ENCODE measurements at places on chromosomes 4 and X.

- DNase-seq: no peak
Observed at GRCh38 chrX:7233580-7234406, 85.8 kb upstream of the PUDP start.

GRCh38 chr4:59348949-59349348 is 1851.2 kb upstream of the ADGRL3 start:
- DNase-seq: no peak

DNA sequence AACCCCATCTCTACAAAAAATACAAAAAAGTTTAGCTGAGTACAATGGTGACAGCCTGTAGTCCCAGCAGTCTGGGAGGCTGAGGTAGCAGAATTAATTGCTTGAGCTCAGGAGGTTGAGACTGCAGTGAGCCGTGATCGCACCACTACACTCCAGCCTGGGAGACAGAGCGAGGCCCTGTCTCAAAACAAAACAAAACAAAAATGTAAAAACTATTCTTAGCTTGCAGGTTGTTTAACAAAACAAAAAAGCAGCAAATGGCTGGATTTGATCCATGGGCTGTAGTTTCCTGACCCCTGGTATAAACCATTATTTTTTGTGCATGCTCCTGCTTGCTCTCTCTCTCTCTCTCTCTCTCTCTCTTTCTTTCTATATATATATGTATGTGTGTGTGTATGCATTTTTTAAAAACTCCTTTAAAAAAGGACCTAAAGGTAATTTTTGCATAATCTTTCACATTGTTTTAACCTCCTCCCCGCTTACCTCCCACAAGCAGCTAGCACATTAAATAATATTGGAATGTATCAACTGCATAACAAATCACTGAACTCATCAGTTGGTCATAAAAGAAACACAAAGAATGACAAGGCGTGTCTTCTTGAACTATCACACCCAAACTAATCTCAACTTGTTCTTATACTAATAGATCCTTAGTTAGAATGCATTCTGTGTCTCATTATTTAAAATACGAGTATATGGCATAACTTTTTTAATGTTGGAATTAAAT is 4.8 kb downstream of the AREG start:
- no peak for DNase-seq

DNA sequence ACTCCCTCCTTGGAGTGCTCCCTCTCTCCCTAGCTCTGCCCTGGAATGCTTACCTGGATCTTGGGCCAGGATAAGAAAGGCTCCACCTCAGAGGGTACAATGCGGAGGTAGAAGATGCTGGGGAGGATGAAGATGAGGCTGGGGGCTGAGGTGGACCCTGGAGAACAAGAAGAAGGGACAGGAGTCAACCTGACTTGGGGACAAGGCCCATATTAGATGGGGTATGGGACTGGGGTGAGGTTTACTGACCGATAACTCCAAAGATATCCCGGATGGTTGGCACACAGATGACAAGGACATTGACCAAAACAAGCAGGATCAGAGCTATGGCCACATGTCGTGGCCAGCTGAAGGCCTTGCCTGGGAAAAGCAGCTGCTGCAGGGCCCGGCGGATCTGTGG is 10.6 kb downstream of the SLC38A5 start:
- no peak for DNase-seq

DNA sequence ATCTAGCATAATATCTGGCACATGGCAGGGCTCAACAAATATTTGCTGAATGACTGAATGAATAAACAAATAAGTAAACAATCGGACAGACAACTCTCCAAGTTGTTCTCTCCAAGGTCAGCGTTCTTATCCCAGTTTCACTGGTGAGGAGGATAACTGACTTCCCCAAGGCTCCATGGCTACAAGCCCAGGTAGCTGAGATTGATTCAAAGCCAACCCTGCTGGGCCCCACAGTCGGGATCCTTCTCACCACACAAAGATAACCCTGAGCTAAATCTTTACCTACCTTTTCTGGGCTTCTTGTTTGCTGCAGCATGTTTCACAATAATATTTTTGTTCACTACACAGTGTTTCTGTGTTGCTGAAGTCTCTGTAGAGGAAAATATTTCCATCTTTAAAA is 54.9 kb downstream of the USP46 start:
- DNase-seq: no peak

- DNase-seq: no peak
Observed at GRCh38 chr4:132180020-132180427, 969.1 kb upstream of the PCDH10 start.

- no peak for DNase-seq
Observed at GRCh38 chr4:179664430-179665027, 2222.3 kb upstream of the AGA start.

GRCh38 chr4:7714176-7714575 is 225.5 kb downstream of the AFAP1 start:
- no peak for DNase-seq

DNA sequence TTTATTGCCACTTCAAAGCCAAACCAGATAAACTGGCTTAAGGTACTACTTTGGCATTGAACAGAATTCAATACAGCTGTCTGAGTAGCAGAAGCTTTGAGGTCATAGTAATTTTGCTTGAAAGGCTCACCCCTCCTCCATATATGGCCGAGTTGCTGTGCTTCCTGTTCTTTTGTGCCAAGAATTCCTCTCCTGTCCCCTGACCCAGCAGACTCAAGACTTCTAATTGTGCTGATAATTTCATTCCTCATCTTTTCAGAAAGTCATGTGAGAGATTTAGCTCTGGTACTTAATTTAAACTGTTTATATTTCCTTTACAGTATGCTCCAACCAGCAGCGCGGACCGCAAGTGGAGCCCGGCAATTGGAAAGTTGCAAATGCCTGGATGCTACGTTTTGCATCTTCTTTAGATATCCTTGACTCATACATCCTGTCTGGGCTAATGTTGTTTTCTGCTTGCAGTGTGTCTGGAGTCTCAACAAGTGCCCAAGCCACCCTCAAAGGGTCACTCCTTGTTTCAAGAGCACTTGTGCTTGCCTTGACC is 373.4 kb downstream of the PDGFC start:
- no peak for DNase-seq

DNA sequence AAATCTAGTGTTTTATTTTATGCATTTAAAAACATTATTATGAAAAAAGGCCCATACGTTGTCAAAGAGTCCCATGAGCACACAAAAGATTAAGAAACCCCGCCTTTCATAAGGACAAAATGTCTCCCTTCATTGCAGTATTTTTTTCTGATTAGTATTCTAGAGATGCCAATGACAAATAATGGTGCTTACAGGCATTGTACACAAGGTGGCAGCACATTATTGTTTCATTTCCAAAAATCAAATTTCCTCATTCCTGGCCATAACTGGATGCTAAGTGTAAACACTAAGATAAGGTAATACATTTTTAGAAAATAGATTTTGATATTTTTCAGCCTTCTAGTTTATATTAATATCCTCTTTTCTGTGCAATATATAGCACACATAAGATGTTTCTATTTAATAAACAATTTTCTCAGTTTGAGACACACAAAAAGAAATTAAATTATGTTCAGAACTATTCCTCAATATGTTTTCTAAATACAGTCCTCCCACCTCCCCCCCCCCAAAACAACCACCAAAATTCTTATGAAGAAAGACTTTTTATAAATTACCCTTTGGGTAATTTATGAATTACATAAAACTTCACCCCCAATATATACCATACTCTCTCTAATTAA is 47.7 kb downstream of the TIGD2 start:
- no peak for DNase-seq

DNA sequence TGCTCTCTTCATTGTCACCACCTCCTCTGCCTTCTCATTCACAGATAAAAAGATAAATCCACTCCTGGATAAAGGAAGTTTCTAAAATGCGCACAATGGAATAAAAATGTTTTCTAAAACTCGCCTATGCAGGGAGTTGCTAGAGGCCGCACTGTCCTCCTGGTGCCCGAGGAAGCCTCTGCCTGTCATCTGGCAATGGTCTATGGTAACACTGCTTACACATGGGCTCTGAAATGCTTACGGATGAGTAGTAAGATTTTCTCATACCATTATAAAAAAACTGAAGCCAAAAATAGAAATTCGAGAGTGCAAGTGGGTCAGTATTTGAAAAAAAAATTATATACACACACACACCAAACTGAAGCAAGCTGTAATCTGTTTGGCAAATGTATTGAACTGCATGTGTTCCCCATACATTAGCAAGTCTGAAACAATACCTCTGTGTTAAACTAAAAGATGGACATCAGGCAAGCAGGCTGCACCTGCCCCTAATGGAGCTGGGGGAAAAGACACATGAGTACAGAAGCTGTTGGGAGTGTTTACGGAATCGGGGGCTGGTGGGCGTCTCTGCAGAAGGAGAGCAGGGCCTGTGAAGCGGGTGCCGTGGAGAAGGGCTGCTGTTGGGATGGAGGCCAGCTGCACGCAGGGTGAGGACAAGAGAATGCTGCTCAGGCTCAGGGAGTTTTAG is 103.3 kb upstream of the FAT1 start:
- no peak for DNase-seq

GRCh38 chr4:138953961-138954371 is 61.6 kb upstream of the NOCT start:
- no peak for DNase-seq

DNA sequence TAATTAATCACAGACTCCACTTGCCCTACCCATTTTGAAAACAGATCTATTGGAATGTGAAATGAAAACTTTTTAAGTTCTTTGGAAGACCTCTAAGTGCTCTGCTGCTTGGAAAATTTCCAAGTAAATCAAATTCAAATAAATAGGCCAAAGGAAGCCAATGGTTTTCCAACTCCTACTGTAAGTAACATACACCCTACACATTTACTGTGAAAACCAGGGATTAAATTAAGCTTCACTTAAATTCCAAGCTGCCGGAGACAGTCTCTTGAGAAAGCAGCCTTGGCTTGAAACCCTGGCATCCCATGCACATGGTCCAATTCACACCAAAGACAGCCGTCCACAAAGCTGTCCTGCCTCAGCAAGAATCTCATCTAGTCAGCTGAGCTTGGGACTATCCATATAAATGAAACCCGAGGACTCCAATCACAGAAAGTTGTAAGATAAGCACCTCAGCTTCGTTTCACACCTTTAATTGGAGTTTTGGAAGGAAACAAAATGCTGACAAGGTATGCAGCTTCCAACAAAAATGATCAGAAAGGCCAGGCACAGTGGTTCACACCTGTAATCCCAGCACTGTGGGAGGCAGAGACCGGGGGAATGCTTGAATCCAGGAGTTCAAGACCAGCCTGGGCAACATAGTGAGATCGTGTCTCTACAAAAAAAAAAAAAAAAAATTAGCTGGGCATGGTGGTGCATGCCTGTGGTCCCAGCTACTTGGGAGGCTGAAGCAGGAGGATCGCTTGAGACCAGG is 88.6 kb downstream of the APBB2 start:
- no peak for DNase-seq

DNA sequence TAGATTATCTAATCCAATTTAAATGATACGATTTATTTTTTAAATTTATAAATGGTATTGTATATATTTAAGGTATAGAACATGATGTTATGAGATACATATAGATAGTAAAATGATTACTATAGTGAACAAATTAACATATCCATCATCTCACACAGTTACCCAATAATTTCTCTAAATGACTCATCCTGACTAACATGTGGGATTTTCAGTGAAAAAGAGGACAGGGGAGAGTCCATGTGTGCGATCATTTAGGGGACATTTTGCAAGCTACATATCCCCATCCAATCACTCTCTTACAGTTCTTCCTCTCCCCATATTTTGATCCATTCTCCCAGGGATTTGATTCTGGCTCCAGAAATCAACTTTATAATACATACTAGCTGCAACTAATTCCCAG is 88.2 kb downstream of the ABCB7 start:
- no peak for DNase-seq

DNA sequence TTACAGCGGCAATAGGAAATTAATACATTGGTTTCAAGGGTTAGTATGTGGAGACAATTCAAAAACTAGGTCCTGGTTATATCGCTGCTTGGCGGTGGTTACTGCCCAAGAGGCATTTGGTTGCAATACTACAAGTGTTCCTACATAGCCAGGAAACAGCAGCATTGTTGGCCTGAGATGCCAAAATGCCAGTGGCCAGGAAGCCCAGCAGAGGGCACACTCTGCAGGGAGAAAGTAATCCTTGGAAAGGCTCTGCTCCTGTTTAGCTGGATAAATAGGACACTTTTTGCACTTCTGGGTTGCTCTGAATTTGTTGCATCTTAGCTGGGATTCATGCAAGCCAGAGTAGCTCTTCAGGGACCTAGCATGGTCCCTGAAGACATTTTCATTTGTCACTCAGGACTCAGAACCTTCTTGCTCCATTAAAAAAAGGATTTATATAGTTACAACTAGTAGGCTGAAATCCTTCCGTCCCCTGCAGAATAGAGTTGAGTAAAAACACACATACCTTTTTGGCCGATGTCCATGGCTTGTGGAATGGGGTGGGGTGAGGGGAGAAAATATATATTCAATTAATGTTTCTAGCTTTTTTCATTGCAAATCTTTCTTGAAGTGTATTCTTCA is 8.1 kb upstream of the GPR119 start:
- no peak for DNase-seq

DNA sequence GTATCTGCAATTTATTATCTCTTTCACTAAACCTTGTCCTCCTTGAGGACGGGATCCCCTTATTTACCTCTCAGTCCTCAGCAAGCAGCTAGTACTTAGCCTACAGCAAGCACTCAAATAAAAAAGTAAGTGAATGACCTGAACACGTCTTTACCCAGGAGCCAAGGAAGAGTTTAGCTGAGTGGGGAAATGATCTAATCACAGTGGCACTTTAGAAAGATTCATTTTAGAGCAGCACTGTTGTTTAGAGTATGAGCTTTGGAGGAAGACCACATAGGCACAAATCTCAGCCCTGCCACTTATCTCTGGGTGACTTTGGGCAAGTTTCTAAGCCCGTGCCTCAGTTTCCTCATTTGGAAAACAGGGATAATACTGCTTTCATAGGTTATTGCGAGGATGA is 2.7 kb downstream of the FAM120C start:
- no peak for DNase-seq

DNA sequence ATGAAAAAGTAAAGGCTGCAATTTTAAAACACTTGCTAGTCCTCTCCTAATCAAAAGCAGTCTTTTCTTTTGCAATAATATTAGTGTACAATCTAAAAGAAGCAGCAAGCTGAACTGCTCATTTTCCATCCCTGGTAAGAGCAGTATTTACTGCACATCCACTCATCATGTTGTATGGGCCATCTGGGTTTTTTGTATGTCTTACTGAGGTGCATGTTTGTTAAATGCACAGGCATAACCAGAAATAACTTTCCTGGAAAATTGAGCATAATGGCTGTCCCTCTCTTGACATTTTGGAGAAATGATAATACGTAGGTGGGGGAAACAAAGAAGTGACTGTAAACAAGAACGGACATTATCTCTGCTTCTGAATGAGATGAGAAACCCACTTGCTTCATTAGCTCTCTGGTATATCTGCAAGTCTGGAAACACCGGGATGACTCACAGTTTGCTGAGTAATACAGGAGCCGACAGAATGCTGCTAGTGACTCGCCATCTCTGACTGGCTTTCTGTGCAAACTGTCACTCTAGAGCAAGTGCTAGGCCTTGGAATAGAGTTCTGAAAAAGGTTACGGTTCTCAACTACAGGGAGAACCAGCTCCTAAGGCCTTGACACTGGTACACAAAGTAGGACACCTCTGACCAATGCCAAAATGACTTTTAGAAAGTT is 85.7 kb upstream of the MTM1 start:
- DNase-seq: no peak

GRCh38 chr4:16588651-16589050 is 309.8 kb downstream of the LDB2 start:
- no peak for DNase-seq

GRCh38 chrX:155841232-155841631 is 39.9 kb upstream of the VAMP7 start:
- no peak for DNase-seq

GRCh38 chrX:107849747-107850421 is 24.2 kb downstream of the MID2 start:
- no peak for DNase-seq

- DNase-seq: no peak
Observed at GRCh38 chr4:15010038-15010585, 7.8 kb downstream of the CPEB2 start.

All from activated effector memory CD4-positive, alpha-beta T cell treated with Interleukin-2 at 50 U/mL for 16 hours (primary cell).